Hematopoietic multipotent progenitor cell treated with erythropoietin and hydrocortisone succinate and interleukin-3 and kit ligand, for 15 days (in vitro differentiated cells): ENCODE measurements at places on chromosomes 7 and 10.

DNA sequence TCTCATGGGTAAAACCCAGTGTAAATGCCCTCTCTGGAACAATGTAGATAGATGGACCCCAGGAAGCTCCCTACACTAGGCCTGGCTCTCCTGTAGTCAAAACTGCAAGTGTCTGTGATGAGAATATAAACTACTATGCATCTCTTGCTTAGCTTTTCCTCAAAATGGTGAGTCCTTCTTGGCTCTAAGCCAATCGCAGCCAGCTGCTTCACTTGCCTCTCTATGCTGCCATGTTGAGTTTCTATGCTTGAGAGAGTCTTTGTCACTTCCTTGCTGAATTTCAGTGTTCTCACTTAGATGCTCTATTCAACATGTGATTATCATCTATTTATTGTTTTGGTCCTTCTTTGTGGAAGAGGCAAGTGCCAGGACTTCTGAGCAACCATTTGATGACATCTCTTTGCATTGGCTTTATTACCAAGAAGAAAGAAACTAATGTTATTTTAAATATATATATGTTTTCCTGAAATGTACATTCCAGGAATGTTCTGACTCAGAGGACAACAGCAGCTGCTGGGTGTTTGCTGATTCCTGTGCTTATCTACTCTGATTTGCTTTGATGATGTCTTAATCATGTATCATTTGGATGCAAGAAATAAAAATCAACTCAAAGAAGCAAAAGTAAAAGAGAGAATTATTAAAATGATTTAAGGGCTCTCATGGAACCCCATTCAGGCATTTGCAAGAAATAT lies 16.6 kb downstream of the TAS2R40 start:
- DNase-seq: no peak

- DNase-seq: no peak
Measured at GRCh38 chr7:94064541-94065191, 60.5 kb upstream of the BET1 start.

DNA sequence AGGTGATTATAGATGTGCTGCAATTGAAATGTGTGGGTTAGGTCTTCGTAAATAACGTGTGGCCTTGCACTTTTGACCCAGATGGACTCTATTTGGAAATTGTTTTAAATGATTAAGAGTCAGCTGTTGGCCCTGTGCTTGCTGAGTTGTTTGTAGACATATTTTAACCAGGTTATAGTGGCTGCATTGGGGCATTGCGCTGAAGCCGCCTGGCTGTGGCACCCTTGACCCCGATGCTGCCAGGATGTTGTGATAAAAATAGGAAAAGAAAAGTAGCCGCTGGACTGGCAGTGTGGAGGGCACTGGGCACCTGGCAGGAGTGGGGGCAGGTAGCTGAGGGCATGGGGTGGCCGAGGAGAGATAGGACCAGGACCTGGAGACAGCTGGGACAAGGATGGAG lies 13.4 kb downstream of the LRRC27 start:
- no peak for DNase-seq

GRCh38 chr7:90461219-90461618 lies 8.2 kb upstream of the PTTG1IP2 start:
- DNase-seq: no peak

DNA sequence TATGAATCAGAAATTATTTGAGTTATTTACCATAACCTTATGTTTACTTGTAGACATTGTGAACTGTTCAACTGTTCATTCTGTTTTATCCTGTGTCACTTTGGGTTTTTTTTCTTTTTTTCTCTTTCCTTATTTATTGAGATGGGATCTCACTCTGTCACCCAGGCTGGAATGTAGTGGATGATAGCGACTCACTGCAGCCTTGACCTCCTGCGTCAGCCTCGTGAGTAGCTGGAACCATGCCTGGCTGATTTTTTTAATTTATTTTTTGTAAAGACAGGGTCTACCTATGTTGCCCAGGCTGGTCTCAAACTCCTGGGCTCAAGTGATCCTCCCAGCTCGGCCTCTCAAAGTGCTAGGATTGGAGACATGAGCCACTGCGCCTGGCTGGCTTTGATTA lies 97.1 kb downstream of the CSTF2T start:
- DNase-seq: no peak

GRCh38 chr7:2281541-2281940 lies 32.7 kb downstream of the SNX8 start:
- no peak for DNase-seq

DNA sequence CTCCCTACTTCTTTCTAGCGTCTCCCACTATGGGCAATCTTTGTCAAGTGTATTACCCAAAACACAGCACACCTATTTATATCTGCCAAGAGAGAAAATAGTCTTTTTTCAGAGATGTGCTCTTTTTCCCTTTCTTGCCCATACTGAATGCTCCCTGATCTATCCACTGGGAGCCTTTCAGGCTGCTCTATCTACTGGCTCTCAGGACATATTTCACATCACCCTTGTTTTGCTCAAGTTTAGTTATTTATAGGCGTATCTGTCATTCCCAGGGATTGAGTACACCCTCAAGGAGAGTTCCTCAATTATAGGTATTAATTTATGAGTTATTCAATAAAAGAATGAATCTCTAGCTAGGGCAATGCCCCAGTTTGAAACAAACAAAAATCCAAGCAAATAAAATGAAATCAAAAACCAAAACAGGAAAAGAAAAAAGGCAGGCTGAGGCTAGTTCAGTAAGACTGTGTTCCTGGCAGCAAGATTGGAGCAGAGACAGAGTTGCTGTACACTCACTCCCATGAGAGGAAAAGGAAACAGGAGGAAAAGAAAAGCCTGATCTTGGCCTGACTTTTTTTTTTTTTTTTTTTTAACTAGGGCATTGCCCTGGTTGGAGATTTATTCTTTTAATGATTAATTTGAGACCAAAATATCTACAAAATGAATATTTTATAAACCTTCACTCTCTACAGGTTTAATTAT lies 665.9 kb upstream of the PCDH15 start:
- DNase-seq: no peak

DNA sequence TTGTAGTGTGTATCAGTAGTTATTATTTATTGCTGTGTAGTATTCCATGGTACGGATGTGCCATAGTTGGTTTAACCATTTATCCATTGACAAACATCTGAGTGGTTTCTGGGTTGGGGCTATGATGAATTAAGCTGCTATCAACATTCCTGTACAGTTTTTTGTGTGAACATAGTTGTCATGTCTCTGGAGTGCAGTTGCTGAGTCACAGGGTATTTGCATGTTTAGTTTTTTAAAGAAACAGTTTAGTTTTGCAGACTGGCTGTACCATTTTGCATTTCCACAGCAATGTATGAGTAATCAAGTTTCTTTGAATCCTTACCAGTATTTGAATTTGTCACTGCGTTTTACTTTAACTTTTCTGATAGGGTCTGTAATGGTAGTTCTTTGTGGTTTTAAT lies 516.7 kb upstream of the CELF2 start:
- no peak for DNase-seq

DNA sequence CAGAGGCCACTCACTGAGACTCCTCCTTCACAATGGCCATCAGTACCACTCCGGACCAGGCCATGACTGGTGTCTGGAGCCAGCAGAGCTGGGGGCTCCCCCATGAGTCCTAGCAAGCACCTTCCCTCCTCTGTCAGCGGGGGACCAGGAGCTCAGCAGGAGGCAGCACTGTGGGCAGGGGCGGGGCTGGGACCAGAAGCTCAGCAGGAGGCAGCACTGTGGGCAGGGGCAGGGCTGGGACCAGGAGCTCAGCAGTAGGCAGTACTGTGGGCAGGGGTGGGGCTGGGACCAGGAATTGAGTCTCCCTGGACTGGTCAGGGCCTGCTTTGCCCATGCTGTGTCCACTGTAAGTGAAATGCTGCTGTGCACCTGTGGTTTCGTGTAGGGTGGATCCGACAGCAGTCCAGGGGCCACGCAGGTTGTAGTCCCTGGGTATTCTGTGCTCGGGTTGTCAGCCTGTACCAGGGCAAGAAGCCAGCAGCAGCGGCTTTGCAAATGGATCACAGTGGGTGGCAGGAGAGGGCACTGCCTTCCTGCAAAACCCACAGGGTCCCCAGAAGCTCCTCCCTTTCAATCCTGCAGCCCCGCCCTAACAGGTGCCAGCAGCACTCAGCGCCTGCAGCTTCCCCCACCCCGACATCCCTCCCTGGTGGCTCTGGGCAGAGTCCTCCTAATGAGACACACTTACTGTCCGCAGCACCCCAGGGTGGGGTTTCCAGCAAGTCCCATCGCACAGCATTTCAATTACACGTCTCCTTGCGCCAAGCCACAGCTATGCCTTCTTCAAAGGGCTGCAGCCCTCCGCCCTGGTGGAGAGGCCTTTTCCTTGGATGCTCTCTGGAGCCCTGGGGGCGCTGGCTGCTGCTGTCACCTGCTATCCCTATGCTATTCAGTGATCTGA lies 220.5 kb downstream of the TCERG1L start:
- no peak for DNase-seq

- no peak for DNase-seq
Measured at GRCh38 chr7:50528266-50529092, 36.7 kb downstream of the DDC start.

- no peak for DNase-seq
Measured at GRCh38 chr10:112926906-112927688, 22.9 kb upstream of the TCF7L2 start.

DNA sequence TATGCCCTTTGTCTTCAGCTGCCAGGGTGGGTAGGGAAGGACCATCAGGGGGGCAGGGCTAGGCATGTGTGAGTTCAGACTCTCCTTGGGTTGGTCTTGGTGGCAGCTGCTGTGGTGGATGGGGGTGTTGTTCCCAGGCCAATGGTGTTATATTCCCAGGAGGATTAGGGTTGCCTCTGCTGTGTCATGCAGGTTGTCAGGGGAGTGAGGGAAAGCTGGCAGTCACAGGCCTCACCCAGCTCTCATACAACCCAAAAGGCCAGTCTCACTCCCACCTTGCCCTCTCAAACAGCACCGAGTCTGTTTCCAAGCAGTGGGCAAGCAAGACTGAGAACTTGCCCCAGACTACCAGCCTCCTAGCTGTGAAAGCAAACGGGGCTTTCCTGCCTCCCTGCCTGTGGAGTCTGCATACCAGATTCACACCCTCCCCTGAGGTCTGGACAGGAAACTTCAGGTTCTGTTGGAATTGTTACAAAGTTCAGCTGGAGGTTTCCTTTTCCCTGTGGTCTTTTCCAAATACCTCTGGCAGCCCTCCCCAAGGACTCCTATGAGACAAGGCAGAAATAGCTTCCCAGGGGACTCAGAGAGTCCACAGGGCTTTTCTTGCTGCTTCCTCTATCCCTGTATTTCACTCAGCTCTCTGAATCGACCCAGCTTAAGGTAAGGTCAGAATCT lies 1.4 kb downstream of the HYAL4 start:
- DNase-seq: no peak

- DNase-seq: no peak
Measured at GRCh38 chr7:23472046-23472445, 1.8 kb upstream of the IGF2BP3 start.

DNA sequence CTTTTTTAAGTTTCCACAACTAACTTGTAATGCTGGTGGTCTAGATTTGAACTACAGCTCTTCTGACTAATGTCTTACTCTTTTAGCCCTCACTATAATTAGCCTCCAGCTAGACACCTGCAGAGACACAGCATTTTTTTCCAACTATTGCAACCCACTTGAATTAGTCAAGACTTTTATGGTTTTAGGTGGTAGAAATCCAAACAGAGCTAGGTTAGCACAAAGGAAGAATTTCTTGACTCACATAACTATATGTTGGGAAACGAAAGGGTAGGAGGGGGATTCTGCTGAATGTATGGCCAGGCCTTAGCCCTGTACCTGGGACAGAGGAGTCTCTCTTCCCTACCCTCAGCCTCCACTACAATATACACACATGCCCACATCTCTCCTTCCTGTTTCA lies 586.1 kb downstream of the INHBA start:
- DNase-seq: no peak

DNA sequence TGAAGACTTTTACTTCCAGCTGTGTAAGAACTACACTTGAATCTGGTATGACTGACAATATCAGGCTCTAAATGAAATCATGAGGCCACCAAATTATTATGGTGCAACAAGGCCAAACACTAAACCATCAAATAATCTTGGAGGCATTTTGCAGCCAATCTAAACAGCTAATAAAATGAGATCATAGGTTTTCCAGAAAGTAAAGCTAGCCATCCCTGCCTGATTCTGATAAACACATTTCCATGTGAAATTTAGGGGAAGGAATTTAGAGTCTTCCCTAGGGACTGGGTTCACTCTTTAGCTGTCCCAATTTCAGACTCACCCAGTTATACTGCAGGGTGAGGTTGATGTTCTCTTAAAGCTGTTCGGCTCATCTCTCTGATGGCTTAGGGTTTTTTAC lies 190.3 kb upstream of the TMEM196 start:
- DNase-seq: no peak

- no peak for DNase-seq
Measured at GRCh38 chr7:49523870-49524269, 249.6 kb upstream of the VWC2 start.

- no peak for DNase-seq
Measured at GRCh38 chr10:66805612-66806011, 120.2 kb upstream of the LRRTM3 start.

DNA sequence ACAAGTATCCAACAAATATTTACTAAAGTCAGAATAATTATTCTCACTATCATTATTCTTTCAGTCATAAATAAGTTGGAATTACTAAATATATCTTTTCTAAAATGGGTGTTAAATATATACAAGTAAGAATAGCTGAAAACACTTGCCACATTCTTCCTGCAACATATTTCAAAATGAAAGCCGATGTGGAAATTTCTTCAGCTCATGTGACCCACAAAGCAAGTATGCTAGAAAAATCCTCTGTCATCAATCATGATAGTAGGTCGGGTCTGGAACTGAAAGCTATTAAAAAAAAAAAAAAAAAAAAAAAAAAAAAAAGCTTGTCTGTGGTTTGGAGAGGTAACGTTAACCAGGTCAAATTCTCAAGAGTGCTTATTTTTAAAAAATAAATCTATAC lies 344.7 kb downstream of the NEBL start:
- DNase-seq: no peak

DNA sequence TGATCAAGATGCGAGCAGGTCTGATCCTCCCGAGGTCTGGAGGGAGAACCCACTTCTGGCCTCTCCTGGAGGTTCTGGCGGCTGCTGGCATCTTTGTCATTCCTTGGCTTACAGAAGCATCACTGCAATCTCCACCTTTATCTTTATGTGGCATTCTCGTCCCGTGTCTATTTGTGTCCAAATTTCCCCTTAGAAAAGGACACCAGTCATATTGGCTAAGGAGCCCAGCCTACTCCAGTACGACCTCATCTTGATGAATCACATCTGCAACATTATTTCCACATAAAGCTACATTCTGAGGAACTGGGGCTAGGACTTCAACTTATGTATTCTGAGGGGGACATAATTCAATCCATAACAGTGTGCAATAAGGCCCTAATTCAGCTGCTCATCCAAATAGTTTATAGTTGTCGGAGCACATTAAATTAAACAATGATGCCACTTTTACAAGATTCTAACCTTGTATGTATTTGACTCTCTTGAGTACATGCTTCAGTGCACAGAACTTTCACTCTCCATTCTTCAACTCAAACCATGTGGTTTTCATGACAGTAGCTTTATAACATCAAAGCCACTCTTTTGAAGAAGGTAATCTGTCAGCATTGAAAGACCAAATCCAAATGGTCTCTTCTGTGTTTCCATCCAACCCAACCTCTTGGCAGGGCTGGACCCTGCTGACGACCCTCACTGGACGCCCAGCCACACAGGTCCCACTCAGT lies 86.2 kb upstream of the DDC start:
- no peak for DNase-seq
